ENCODE measurements at places on chromosomes 4 and X. TPM values are rescaled to one million over a fixed set of nuclear protein-coding genes. Genes with fewer than 3 reads are reported as not detected.

GRCh38 chr4:25160714-25161592 lies 704 bp upstream of the SEPSECS start:
- no peak for DNase-seq

- no peak for DNase-seq
These were observed 32.5 kb downstream of the DLG3 start for GRCh38 chrX:70476934-70477733.

DNA sequence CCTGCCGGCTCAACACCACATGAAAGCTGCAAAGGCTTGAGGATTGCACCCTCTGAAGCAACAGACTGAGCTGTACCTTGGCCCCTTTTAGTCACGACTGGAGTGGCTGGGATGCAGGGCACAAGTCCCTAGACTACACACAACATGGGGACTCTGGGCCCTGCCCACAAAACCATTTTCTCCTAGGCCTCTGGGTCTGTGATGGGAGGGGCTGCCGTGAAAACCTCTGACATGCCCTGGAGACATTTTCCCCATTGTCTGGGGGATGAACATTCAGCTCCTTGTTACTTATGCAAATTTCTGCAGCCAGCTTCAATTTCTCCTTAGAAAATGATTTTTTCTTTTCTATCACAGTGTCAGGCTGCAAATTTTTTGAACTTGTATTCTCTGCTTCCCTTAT lies 123.5 kb upstream of the SMARCAD1 start:
- no peak for DNase-seq

- no peak for DNase-seq
These were observed 18.2 kb downstream of the UGT2B11 start for GRCh38 chr4:69196209-69196965.

The PDE6B gene
- total RNA-seq: 17.6 TPM
